ENCODE measurements at places on chromosomes 1 and 21.
A peak's percentile ranks its signal among the peaks of the same experiment; 100 is the strongest.

- DNase-seq, result no peak
Measured at GRCh38 chr1:16088996-16089395, 15.5 kb upstream of the FAM131C start.

DNA sequence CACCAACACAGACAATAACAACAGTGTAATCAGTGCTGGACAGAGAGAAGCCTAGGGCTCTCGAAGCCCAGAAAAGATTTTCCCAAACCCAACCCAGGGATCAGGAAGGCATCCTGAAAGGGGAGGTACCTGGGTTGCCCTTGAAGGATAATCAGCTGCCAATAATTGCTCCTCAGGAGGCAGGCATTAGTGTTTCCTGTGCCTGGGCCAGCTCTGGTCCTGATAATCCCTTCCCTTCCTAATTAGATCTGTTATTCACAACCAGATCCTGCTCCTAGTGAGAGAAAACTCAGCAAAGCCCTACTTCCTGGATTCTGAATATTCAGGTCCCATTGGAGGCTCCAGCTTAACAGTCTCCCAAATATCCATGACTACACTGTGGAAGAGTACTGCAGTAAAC is 117.4 kb downstream of the DMRTA2 start:
- DNase-seq, result no peak

- no peak for DNase-seq
Measured at GRCh38 chr1:64515427-64515826, 45.5 kb downstream of the CACHD1 start.

GRCh38 chr1:145891143-145891542 is 5.5 kb upstream of the ANKRD35 start:
- no peak for DNase-seq

- DNase-seq, result no peak
Measured at GRCh38 chr21:40143822-40144525, 276.7 kb downstream of the PCP4 start.

DNA sequence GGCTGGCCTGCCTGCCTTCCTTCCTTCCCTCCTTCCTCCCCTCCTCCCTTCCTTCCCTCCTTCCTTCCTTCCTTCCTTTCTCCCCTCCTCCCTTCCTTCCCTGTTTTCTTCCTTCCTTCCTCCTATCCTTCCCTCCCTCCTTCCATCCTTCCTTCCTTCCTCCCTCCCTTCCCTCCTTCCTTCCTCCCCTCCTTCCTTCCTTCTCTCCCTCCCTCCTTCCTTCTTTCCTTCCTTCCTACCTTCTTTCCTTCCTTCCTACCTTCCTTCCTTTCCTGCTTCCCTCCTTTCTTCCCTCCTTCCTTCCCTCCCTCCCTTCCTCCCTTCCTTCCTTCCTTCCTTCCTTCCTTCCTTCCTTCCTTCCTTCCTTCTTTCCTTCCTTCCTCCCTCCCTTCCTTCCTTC is 70.1 kb upstream of the PTGFR start:
- DNase-seq, result no peak

- DNase-seq, result peak; percentile 46
Measured at GRCh38 chr21:31132574-31133242, 94.4 kb upstream of the KRTAP19-8 start.

DNA sequence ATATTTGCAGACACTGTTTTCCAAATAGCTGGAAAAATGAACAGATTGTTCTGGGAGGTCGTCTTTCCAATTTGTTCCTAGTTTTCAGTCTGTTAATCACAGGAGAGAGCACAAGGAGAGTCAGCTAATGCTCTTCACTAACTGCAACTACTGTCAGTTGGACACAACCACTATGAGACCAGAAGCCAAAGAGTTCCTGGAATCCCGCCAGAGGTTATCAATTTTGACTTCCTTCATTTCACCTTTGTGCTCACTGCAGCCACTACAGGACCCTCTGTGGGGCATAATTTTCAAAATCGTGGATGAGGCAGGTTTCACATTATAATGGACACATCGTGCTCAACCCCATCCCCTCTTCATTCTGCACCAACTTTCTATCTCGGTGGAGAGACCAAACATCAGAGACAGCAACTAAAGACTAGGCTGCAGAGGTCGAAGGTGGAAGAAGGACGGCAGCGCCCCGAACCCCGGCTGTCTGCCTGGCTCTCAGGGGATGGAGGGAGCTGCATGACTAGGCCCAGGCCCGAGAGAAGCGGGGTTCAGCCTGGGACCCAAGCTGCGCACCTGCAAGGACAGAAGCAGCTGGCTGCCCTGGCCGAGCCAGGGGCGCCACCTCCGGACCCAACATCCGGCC is 602 bp downstream of the KIAA0319L start:
- no peak for DNase-seq

DNA sequence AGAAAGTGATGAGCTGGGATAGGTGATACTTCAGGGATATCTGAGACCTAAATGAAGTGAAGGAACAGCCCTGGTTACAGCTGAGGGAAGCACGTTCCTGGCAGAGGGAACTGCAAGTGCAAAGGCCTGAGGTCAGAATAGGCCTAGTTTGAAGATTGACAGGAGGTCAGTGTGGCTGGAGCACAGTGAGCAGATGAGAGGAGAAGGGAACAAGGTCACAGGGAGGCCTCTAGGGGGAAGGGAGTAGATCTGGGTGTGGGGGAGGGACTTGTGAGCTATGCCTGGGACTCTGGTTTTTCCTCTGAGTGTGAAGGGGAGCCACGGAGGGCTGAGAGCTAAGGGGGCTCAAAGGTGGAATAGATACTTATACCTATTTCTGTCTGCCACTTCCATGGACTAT is 736.4 kb downstream of the MATN1 start:
- DNase-seq, result no peak

DNA sequence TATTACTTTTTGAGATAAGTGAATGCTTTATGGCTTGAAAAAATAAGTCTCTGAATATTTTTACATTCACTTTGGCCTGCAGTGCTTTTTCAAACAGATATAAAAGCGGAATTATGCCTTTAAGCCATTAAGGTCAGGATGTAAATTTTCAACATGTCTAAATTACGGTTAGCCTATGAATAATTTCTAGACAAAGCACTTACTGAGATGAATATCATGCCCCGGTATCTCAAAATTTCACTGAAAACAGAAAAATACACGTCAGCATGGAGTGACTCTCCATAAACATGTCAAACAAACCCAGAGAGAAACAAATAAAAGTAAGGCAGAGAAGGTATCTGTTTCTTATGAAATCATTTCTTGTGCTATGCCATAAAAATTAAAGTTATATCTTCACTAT is 853.9 kb downstream of the KCNT2 start:
- DNase-seq, result no peak

- no peak for DNase-seq
Measured at GRCh38 chr1:56289260-56289659, 290.1 kb downstream of the PLPP3 start.

GRCh38 chr1:113036639-113037321 is 36.2 kb upstream of the LRIG2 start:
- no peak for DNase-seq

- DNase-seq, result no peak
Measured at GRCh38 chr1:231616667-231617066, 9.9 kb upstream of the DISC1 start.

GRCh38 chr1:109618661-109619575 is 498 bp downstream of the GNAT2 start:
- DNase-seq, result no peak

- no peak for DNase-seq
Measured at GRCh38 chr21:33022828-33023573, 2.7 kb upstream of the OLIG2 start.

- no peak for DNase-seq
Measured at GRCh38 chr1:37865348-37866120, 6.1 kb upstream of the MTF1 start.

DNA sequence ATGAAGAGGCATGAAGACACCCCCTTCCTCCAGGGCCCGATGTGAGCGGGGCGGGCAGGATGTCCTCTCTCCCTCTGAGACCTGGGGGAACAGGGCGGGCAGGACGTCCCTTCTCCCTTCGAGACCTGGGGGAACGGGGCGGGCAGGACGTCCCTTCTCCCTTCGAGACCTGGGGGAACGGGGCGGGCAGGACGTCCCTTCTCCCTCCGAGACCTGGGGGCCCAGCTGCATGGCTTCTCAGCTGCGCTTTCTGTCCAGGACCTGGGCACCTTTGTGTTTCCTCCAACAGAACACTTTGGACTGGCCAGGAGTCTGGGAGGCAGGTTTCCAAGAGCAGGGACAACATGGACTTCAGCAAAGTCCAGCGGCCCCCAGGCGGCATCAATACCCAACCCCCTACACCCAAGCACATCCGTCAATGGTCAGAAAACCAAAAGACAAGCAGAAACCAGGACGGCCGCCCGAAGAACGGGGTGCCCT is 30.8 kb upstream of the ADARB1 start:
- DNase-seq, result no peak

DNA sequence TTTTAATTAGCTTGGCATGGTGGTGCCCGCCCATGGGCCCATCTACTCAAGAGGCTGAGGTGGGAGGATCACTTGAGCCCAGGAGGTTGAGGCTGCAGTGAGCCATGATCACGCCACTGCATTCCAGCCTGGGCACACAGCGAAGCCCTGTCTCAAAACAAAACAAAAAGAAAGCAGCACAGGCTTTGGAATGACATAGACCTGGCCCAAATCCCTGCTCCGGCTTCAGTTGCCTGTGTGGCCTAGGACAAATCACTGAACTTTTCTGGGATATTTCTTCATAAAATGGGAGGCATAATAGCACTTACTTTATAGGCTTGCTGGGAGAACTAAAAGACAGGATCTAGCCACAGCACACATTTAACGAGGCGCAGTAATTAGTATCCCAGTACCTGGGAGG is 2.4 kb downstream of the PEAR1 start:
- DNase-seq, result no peak

GRCh38 chr1:2288311-2288710 is 60.2 kb downstream of the SKI start:
- DNase-seq, result no peak

DNA sequence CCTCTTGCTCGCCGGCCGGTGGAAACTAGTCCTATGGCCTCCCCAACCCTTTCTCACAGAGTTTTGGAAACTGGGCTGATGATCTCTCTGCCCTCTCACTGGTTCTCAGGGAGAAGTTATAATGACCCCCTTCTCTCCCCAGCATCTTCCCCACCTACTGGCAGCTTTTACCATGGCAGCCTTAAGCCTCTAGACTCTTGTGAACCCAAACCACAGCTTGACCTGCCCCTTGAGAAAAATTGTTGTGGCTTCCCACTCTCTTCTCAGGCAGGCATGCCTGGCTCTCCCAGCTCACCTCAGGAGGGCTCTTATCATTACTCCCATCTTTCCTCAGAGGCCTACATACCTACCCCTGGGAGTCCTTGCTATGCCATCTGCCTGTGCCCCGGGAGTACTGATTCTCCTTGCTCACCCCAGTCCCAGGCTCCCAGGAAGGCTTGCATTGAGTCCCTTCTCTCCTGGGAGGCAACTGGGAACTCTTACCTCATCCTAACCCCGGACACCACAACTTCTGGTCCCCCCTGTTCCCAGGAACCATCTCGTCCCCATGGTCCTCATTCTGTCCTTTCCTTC is 1.6 kb downstream of the NSUN4 start:
- DNase-seq, result no peak

DNA sequence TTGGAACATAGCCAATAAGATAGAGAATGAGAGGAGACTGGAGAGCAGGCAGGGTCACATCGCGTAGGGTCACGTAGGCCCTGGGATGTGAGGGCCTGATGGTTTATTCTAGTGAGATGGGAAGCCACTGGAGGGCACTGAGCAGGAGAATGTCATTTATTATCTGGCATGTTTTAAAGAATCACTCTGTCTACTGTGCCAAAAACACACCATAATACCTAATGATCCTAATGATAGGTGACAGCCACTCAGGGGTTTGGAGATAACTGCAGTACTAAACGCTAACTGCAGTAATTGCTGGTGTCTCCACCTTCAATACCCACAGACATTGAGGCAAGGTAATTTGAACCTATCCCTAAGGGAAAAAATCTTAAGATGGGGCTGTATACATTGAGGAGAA is 185.4 kb downstream of the TTLL7 start:
- no peak for DNase-seq

DNA sequence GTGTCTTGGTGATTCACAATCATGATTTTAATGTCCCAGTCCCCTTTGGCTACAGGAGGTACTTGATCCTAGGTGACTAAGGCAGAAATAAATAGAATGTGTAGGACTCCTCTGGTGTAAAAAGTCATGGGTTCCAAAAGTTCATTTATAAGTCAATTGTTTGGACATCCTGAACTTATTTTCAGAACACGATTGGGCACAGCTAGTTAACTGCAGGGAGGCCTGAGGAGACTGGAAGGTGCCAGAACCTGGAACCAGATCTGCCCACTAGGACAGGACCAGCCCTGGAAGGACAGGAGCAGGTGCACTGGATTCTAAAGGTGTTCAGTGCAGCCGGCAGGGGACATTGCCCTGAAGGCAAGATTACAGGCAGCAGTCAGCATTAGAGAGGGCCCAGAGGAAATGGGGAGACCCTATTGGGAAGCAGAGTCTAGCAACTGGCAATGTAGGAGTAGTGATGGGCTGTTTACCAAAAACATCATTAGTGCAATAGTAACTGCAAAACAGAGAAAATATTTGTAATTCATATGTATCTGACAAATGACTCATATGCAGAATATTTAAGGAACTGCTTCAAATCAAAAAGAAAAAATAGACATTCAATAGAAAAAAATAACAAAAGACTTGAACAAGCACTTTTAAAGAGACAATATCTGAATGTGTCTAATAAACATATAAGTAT is 23.6 kb upstream of the HEATR1 start:
- DNase-seq, result no peak

GRCh38 chr1:55589671-55590297 is 374.6 kb upstream of the USP24 start:
- no peak for DNase-seq

DNA sequence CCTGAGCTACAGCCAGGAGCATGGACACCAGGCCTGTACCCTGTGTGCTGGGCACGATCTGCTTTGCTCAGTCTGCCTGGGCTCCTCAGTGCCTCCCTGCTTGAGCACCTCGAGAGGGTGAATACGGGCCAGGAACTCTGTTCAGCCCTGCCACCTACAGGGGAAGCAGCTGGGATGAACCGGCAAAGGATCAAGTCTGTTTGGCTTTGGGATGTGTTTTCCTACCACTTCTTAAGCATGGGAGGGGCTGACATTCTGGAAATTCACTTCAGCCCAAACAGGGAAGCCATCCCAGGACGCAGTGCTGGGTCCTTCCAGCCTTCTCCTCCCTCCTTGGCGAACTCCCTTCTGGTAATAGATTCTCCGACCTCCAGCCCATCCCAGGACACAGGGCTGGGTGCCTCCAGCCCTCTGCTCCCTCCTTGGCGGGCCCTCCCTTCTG is 55.8 kb upstream of the SELENON start:
- no peak for DNase-seq

DNA sequence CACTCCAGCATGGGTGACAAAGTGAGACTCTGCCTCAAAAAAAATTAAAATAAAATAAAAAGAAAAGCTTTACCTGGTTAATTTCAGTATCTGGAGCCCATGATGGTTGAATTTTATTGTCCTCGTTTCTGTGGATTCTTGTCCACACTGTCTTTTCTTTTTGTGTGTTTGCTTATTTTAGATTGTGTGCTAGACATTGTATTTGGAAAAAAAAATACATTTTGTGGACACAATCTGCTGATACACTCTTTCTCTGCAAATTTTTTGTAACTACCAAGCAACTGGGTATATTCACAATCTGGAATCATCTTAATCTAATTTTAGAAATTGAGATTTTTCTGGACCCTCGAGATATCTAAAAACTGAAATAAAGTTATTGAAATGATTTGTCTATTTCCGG is 41.6 kb upstream of the PDE9A start:
- no peak for DNase-seq

Measured in T-helper 17 cell (primary cell).